CD8-positive, alpha-beta memory T cell (primary cell): ENCODE measurements at places on chromosomes 7 and 10.

DNA sequence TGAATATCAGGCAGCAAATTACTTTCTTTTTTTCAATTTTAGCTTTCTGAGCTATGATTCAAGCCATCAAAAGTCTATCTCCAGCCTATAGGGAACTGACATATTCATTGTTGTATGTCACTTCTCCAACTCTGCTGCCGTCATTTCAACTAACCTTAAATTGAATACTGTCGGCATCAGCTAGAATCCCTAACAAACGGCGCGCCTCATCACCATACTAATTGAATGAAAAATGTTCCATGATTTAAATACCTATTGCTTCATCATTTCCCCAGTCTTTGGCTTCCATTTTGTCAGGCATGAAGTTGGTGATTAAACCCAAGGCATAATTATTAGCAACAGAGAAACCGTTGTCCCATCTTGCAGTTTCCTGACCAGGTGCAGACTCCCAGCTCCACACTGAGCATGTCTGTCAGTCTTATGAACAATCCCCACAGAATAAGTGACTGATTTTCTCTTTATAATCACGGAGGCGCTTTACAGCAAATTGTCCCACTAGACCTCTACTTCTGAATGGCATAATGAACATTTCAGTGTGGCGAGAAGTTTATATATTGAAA, 83.5 kb upstream of the NPY start:
- no peaks in the 10 kb centered on the region for H3K4me1 ChIP-seq
- no peaks in the 10 kb centered on the region for H3K27me3 ChIP-seq
- H3K27ac ChIP-seq, result no peak overlapping the region
- no peak overlapping the region for H3K4me3 ChIP-seq
- no peaks in the 10 kb centered on the region for H3K36me3 ChIP-seq

- H3K4me3 ChIP-seq, result no peak overlapping the region
- H3K36me3 ChIP-seq, result no peaks in the 10 kb centered on the region
Measured at GRCh38 chr7:142740786-142741185, 8.5 kb upstream of the PRSS1 start.

GRCh38 chr7:92802406-92802805, 34.0 kb downstream of the CDK6 start:
- H3K4me3 ChIP-seq, result no peak overlapping the region
- peaks cover 14% of the 10 kb centered on the region for H3K4me1 ChIP-seq
- no peaks in the 10 kb centered on the region for H3K36me3 ChIP-seq
- H3K27ac ChIP-seq, result no peak overlapping the region

DNA sequence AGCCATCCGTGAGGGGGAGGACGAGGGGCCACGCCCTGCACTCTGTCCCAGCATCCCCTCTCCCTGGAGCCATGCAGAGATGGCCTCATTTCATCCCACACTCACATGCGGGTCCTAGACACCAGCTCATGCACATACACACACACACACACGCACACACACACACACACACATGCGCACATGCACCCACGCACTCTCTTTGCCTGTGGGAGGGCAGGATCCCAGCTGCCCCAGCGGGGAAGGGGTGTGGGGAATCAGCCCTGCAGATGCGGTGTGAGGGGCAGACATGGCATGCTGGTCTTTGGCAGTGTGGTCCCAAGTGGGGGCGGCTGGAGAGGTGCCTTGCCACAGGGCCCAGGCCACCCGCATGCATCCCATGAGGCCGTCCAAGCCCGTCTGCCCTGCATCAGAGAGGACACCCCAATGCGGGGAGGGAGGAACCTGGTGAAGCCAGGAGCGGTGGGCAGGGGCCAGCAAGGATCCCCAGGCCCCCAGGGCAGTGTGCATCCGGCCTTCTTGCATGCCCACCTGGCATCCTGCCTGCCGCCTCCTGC, 68.1 kb downstream of the LHPP start:
- no peaks in the 10 kb centered on the region for H3K27me3 ChIP-seq
- H3K4me1 ChIP-seq, result no peaks in the 10 kb centered on the region
- no peak overlapping the region for H3K4me3 ChIP-seq
- H3K27ac ChIP-seq, result no peak overlapping the region

- DNase-seq, result no peak
- H3K4me1 ChIP-seq, result no peaks in the 10 kb centered on the region
- no peak overlapping the region for H3K4me3 ChIP-seq
- no peaks in the 10 kb centered on the region for H3K36me3 ChIP-seq
- H3K27ac ChIP-seq, result no peak overlapping the region
Measured at GRCh38 chr10:63976538-63976937, 455.3 kb downstream of the REEP3 start.

- DNase-seq, result no peak
- H3K27ac ChIP-seq, result no peak overlapping the region
- H3K4me1 ChIP-seq, result no peaks in the 10 kb centered on the region
- no peaks in the 10 kb centered on the region for H3K36me3 ChIP-seq
- no peaks in the 10 kb centered on the region for H3K27me3 ChIP-seq
Measured at GRCh38 chr10:121935702-121936101, 7.9 kb upstream of the ATE1 start.

DNA sequence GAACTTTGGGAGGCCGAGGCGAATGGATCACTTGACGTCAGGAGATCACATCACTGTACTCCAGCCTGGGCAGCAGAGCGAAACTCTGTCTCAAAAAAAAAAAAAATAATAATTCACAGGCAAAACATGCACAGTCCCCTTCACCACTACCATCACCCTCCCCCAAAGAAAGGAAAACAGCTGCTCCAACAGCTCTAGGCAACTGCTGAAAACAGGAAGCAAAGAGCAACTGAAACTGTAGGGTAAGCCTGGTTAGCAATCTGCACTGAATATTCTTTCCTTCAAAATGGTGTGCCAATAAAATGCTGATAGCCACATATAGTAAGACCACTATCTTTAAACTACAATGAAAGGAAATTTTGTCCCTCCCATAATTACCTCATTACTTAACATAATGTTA, 11.8 kb downstream of the NT5C2 start:
- DNase-seq, result no peak
- H3K36me3 ChIP-seq, result peaks cover 6% of the 10 kb centered on the region
- H3K4me3 ChIP-seq, result no peak overlapping the region
- H3K27me3 ChIP-seq, result no peaks in the 10 kb centered on the region
